GM13976 (cell line): ENCODE measurements at places on chromosomes 3 and 15.
A peak's percentile ranks its signal among the peaks of the same experiment; 100 is the strongest.

DNA sequence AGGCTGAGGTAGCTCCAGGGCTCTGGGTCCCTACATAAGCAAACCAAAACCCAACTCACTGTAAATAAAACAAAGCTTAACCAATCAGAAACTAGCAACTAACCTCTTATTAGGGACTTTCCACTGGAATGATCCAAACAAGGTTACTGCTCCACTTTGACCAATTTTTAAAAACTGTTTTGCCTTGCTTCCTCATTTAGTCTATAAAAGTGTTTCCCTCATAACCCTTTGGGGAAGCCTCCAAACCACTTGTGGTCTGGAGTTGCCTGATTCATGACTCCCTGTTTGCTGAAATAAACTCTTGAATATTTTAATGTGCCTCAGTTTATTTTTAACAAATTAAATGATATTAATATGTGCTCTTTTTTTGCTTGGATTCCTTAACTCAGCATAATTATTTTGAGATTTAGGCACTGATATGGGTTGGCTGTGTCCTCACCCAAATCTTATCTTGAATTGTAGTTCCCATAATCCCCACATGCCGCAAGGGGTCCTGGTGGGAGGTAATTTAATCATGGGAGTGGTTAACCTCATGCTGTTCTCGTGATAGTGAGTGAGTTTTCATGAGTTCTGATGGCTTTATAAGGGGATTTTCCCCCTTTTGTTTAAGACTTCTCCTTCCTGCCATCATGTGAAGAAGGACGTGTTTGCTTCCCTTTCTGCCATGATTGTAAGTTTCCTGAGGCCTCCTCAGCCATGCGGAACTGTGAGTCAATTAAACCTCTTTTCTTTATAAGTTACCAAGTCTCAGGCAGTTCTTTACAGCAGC lies 90.6 kb downstream of the CD200R1L start:
- DNase-seq: no peak

GRCh38 chr3:31275038-31275572 lies 257.6 kb upstream of the STT3B start:
- DNase-seq: no peak

GRCh38 chr3:104939196-104939595 lies 427.5 kb upstream of the ALCAM start:
- DNase-seq: no peak

GRCh38 chr3:57397175-57398026 lies 104.9 kb upstream of the ASB14 start:
- DNase-seq: peak; percentile 60

- no peak for DNase-seq
Measured at GRCh38 chr3:60953351-60953750, 297.9 kb downstream of the FHIT start.

DNA sequence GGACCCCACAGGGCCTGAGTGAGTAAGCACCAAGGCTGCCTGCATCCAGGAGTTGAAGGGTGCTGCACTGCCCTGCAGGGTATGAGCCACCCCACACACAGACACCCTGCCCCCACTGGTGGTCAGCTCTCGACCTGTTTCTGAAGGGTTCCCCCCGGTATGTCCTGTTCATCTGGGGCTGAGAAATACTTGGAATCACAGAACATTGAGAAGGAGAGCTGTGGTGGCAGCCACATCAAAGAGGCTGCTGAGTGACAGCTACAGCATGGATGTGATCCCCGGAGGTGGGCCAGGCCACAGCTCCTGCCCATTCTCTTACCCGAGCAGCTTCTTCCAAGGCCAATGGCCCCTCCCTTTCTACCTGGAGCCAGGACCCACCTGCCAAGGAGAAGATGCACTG lies 66.4 kb upstream of the PLXNA1 start:
- DNase-seq: no peak

DNA sequence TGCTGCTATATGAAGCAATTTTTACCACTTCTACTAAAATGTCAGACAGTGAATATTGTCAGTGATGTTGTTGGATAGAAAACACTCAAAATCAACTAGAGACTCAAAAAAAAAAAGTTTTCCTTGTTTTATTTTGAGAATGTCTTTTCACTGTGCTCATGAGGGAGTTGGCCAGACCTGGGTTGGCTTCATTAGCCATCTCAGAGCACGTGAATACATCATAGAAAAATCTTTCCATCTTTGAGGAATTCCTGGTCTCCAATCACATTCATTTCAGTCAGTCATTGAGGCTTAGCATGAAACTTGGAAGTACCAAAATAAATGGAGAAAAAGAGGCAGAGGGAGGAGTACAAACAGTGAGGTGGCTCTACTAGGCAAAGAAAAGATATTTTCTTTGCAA lies 57.6 kb upstream of the CMSS1 start:
- DNase-seq: no peak

DNA sequence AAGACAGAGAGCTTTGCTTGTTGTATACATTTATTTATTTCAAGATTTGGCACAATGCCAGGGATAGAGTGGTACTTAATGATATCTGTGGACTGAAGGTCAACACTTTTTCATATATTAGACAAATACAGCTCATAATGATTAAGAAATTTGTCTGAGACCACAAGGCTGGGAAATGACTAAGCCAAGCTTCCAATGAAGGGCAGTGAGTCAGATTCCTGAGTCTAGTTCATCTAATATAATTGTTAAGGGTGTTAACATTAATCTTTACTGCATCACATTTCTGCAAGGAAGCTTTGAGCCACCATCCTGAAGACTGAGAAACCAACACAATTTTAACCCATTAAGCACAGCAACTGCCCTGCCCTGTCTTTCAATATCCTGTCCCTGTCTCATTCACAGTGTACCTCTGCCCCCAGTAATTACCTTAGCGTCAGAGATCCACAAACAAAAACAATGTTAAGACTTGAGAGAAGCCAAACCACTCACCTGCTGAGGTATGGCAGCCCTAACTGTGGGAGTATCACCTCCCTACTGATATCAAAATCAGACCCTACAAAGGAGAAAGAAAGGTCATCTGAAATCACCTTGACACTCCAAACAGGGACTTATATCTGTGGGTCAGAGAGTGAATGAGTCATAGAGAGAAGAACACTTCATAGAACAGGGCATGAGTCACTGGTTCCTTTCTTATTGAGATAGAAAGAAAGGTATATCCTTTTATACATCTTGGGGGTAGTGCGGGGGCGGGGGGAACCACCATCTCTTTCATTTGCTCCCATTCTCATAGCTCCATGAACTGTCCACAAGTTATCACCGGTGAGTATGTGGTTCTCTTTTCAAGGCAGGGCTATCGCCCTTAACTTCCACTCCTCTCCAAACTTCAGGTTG lies 74.7 kb downstream of the MAGI1 start:
- peak; percentile 78 for DNase-seq

GRCh38 chr15:46277451-46277850 lies 642.6 kb downstream of the SQOR start:
- DNase-seq: no peak
